ENCODE measurements at places on chromosomes 1 and 21. TPM values are rescaled to one million over a fixed set of nuclear protein-coding genes. Genes with fewer than 3 reads are reported as not detected.

GRCh38 chr1:157105988-157106812 is 6.6 kb upstream of the ETV3L start:
- no peak for DNase-seq

- DNase-seq = no peak
Observed at GRCh38 chr21:41805038-41805437, 38.2 kb upstream of the RIPK4 start.

Gene YBEY
- polyA plus RNA-seq = 22.8 TPM

GRCh38 chr1:5857508-5858090 is 134.6 kb downstream of the NPHP4 start:
- DNase-seq = no peak

- no peak for DNase-seq
Observed at GRCh38 chr1:220363196-220363837, 91.1 kb upstream of the RAB3GAP2 start.

GRCh38 chr1:226510453-226510852 is 38.1 kb upstream of the STUM start:
- no peak for DNase-seq

Gene KRTAP11-1
- not detected for polyA plus RNA-seq

All from right renal cortex interstitium (tissue), 3 donors.